ENCODE measurements at places on chromosomes 11 and 22.

DNA sequence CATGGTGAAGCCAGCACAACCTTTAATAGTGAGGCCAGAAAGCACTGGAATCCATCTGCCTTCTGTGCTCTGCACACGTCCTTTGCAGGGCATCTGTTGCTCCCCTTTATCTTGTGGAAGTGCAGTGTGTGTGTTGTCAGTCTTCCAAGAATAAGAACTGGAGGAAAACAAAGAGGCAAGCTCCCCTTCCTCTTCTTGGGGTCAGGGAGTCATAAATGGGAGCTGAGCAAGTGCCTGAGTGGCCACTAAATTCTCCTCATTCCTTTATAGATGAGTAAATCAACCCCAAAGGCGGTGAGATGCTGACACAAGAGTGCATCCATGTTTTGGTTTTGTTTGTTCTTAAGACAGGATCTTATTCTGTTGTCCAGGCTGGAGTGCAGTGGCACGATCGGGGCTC, 38.3 kb downstream of the WT1 start:
- no peak for DNase-seq

- no peak for DNase-seq
These were observed 242.3 kb downstream of the SWAP70 start for GRCh38 chr11:9905960-9906791.

GRCh38 chr11:121004206-121004840, 19.6 kb upstream of the TBCEL start:
- no peak for DNase-seq

DNA sequence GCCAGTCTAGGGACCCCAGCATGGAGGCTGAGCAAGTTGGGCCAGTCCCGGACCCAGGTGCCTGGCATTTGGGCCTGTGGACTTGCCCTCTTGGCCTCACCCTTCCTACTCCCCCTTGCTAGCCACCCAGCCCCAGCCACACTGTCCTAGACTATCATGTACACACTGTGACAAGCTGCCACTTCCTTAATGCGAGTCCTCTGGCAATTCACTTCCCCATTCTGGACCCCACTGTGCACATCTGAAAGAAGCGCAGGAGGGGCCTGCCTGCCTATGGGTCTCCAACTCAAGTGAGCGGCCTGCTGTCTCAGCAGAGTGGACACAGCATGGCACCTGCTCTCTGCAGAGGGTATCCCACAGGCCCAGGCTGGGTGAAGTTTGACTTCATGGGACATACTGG, 68.5 kb upstream of the LMO1 start:
- no peak for DNase-seq

GRCh38 chr22:42080287-42080686, 787 bp downstream of the SMDT1 start:
- DNase-seq, result no peak

- no peak for DNase-seq
These were observed 8.1 kb downstream of the CDKN1C start for GRCh38 chr11:2877474-2877873.

DNA sequence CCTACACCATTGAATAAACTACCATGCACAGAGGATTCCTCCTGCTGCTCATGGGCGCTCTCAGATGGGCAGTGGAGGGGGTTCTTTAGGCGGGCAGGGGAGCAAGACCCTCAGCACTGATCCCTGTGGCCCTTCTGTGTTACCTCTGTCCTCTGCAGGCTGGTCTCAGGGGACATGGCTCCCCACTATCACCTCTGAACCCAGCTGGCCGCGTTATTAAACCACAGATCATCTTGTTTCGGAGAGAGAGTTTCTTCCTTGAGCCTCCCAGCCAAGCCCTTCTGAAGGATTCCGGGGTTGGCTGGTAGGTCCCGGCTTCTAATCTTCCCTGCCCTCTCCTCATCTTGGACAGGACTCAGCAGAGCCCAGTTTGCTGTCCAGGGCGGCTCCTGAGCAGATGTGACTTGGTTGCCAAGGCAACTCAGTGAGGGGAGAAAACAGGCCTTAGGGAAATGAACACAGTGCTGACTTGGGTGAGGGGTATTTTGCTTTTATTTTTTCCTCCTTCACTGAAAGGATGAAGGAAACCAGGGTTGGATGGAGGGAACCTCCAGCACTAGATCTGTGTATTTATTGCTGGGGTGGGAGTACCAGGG, 13.3 kb downstream of the APOL3 start:
- DNase-seq, result no peak

DNA sequence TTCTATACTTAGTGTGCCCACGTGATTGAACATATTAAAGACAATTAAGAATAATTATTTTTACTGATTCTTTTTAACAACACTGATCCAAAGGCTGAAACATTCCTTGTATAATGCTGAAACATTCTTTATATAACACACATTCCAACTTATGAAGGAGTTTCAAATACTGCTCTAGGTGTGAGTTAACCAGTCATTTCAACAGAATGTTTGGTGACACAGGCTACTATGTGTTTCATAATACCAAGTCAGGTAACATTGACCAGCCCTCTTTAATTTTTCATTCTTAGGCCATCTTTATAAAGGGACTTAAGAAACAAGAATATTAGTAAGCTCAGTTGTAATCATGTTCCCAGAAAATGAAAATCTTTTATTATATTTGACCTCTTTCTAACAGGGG, 136.6 kb downstream of the ELP4 start:
- DNase-seq, result no peak

DNA sequence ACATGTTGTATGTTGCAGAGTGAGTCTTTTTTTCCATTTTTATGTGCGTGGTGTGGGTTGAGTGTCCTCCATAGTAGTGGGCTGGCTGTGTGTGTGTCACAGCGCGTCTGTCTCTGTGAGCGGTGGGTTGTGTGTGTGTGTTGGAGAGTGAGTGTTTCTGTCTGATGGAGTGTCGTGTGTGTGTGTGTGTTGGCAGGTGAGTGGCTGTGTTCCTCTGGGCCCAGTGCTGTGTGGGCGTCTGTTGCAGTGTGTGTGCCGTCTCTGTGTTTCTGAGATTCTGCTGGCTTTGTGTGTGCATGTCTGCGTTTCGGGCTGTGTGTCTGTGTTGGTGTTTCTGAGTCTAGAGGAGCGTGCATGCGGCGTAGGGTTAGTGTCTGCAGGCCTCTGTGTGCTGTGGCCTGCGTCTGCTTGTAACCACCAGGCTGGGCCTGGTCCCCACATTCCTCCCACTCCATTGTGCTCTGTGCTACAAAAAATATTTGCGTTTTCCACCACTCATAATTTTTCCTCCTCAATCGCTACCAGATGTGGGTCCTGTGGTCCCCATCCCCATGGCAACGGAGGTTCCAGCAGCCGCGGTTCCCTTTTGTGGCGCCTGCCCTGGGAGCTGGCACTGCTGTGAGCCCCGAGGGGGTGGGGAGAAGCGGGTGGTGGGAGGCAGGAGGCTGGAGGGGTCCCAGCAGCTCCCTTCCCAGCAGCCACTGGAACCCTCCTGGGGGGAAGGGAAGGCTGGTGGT, 15.2 kb downstream of the SCARF2 start:
- no peak for DNase-seq

GRCh38 chr11:114065094-114065493, 5.6 kb downstream of the ZBTB16 start:
- DNase-seq, result no peak

DNA sequence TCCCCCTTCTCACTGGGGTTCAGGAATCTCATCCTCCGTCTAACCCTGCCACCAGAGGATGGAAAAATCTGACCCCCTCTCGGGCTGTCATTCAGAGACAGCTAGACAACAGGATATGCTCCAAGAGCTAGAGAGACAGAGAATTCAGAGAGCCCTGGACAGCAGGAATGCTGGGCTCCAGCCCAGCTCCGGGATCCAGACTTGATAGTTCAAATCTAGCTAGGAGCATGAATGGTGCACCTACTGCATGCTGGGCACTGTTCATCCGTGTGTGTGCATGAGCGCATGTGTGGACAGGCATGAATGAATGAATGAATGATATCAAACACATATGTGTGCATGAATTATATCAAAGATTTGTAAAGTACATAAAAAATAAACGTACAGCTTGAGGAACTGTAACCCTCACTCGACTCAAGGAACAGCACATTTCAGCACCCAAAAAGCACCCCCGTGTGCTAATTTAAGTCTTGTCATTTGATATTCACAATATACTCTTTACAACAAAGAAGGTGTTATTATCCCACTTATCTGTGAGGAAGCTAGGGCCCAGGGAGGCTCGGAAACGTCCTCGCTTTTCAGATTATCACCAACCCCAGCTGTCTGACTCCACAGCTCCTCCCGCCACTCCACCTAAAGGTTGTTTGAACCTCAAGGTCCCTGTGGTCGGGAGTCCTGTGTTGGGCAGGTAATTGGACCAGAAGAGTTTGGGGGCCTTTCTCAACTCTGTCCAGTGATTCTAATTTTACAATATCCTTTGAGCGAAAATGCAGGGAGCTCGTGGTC, 640 bp upstream of the VSIG10L2 start:
- no peak for DNase-seq

GRCh38 chr22:24434471-24435322, 7.3 kb downstream of the ADORA2A start:
- no peak for DNase-seq

DNA sequence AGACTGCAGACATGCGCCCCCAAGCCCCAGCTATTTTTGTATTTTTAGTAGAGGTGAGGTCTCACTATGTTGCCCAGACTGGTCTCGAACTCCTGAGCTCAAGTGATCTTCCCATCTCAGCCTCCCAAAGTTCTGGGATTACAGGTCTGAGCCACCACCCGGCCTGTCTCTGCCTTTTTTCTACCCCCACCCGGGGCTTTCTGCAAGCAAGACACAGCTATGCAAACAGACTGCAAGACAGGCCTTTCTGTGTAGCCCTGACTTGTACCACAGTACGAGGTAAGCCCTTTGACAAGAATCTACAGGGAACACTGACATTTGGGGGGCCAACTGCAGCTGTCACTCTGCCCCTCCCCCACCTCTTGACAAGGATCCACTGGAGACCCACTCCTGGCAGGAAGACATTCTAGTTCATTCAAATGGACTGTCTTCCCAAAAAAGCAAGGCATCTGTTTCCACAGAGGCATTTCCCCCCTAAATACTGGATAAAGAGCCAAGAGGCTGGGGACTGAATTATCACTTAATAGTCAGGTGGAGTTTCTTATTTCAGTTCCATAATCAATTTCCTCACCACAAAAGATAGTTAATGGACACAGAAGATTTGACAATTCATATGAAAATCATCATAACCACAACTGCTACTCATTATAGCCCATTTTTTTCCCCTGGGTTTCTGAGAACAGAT, 118.2 kb downstream of the ABTB2 start:
- no peak for DNase-seq

- no peak for DNase-seq
These were observed 30.8 kb downstream of the PDGFB start for GRCh38 chr22:39214006-39214382.

DNA sequence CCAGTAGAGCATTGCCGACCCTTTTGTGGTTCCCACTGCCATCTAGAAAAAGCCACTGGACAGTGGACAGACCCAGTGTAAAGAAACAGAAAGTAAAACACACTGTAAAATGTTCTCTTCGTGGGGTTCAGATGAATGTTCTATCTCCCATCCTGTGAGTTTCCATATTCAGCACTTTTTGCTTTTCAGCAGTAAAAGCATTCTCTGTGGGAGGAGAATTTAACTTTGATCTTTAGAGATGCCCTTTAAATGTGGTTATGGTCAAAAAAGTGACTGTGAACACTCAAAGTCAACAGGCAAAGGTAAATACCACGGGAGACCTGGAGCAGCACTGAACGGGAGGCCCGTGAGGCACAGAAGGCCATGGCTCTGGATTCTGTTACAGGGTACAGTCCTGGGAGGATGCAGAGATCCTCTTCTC, 53.9 kb downstream of the FLI1 start:
- no peak for DNase-seq

DNA sequence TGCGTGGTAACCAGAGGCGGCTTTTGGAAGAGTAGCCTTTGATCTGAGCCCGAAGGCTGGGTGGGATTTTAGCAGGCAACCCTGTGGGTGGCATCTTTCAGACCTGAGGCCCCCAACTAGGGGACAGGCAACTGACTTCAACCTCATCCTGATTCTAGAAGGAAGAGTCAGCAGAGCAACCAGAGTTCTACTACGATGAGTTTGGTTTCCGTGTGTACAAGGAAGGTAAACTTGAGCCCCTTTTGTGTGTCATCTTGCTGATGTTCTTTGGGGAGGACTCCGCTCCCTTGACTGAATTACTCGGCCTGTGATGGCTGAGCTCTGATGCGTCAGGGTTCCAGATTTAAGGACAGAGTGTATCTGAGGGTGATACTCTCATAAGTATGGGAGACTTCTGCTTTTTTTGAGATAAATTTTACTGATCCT, 31.6 kb downstream of the SGSM3 start:
- DNase-seq, result no peak

DNA sequence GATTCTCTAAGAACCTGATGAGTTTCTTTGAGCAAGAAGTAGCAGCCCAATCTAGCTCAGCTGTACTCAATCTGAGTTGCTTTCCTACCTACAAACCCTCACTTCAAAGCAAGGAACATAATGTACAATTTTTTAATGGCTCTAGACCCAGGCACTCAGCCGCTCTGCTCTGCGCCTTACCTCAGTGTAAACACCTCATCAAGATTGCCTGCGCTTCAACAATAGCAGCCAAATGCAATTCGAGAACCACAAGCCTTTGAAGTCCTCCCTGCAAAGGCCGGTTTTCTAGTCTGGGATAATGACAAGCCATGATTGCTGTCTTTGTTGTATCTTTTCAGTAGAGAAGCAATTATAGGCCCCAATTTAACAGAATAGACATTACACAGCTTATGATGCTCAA, 38.0 kb downstream of the JHY start:
- DNase-seq, result no peak

GRCh38 chr11:65208785-65209710, 27.3 kb downstream of the CAPN1 start:
- DNase-seq, result no peak

DNA sequence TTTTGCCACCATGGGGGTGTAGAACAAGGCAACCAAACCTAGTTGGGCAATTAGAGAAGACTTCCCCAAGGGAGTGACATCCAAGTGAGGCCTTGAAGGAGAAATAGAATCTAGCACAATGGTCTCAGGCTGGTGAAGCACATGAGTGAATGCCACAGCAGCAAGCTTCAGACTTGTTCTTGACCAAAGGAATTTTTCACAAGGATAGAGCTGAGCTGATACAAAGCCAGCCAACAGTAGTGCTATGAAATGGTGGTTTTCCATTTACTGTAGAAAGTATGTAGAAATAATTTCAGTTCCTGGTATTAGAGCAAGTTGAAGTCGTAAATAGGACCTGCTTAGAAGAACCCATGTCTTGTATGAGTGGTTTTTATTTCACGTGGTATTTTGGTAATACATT, 148.3 kb upstream of the RASSF10 start:
- no peak for DNase-seq

DNA sequence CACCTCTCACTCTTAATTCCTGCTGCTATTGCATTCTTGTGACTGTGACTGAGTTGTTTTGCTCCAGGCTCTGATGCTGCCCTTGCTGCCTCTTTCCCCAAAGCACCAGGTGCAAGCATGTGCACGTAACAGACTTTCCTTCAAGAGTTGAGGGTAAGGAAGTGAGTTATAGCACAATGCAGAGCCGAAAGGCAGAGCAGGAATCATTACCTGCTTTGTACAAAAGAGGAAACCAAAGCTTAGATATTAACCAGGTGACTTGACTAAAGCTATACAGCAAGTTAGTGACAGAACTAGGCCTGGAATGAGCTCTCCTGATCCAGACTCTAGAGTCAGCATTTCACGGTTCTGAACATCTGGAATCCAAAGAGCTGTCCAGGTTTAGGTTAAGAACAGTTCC, 33.6 kb downstream of the NEU3 start:
- DNase-seq, result no peak

GRCh38 chr11:63814383-63814736, 1.1 kb downstream of the SPINDOC start:
- DNase-seq, result no peak

- DNase-seq, result no peak
These were observed 690 bp upstream of the UVRAG start for GRCh38 chr11:75814363-75814676.

Data from cortex of kidney (tissue), 1 donor.